ENCODE measurements at places on chromosomes 6 and 20.

DNA sequence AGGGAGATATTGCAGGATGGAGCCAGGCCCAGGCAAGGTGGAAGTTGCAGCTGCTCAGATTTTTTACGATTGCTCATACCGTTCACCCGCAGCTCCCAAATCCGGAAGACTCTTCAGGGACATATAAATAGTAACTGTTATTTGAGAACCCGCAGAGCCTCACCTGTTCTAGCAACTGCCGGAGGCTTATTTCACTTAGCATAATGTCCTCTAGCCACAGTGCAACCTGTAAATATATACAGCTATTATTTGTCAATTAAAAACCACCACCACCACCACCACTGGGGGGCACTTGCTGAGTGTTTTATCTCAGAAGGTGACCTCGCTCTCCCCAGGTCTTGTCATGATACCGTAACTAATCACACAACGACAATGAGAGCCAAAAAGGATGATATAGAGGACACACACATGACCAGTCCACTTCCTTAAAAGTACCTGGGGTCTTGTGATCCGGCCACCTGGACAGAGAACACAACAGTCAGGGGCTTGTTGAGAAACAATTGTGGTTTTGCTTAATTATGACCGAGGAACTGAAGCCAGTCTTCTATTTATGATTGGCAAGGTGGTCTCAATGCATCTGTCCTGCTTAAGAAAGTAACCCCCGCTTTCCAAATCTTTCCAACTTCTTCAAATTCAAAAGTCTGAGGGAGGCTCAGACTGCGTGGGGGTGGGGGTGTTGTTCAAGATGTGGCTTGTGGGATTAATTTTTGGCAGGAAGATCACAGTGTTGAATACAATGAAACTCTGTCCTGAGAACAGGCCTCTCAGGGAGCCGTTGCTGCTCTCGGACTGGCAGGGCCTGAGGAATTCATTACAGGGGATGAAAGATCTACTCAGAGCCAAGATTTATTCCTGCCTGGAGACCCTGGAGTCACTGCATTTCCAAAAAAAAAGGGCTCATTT is 107.7 kb upstream of the PRND start:
- DNase-seq = peak; percentile 27

DNA sequence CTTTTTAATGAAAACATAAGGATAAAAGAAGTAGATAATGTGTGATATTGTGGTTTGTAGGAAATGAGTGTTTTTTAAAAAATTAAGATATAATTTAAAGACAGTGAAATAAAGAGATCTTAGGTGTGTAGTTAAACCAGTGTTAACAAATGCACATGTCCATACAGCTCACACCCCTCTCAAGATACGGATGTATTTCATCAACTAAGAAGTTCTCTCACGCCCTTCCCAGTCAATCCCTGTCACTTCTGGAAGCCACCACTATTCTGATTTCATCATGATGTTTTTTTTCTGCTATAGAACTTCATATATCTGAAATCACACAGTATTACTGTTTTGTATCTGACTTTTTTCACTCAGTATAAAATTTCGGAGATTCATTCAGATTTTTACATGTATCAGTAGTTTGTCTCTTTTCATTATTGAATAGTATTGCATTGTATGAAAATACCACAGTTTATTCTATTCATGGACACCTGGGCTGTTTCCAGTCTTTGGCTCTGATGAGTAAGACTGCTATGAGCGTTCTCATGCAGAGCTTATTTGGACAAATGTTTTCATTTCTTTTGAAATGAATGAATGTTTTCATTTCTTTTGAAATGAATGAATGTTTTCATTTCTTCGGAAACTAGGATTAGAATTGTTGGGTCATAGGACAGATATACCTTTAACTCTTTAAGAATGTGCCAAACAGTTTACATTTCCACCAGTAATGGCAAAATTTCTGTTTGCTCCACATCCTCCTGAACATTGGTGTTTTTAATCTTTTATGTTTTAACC is 49.7 kb upstream of the ELOVL5 start:
- no peak for DNase-seq

DNA sequence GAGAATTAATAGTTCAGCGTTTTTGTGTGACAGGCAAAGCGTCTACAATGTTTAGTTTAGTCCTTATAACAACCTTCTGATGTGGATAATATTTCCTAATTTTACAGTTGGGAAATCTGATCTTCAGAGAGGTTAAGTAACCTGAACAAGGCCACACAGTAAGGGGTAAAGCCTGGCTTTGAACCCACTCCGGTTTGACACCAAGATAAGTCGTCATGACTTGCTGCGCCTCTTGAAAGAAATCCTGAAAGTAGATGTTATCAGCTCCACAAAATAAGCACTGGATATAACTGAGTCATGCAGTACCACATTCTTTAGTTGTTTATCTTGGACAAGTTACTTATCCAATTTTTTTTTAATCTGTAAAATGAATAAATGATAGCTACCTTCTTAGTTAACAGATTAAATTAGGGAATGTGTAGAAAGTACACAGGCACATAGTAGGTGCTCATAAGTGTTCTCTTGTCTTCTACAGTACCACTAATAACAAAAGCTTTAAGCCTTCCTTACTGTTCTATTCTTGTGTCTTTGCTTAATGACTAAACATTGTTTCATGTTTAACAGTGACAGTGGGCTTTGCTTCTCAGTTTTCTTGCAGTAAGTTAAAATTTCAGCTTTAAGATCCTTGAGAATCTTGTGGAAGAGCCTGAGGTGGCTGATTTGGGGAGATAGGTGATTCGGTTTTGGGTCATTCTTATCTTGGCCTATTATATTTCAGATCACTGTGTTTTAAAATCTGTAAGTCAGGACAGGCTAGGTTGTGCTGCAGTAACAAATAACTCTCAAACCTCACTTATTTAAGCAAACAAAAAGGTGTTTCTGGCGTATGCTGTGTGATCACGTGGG is 2.1 kb downstream of the HIVEP1 start:
- no peak for DNase-seq

- no peak for DNase-seq
These were observed 17.3 kb downstream of the TREM1 start for GRCh38 chr6:41269166-41269565.

DNA sequence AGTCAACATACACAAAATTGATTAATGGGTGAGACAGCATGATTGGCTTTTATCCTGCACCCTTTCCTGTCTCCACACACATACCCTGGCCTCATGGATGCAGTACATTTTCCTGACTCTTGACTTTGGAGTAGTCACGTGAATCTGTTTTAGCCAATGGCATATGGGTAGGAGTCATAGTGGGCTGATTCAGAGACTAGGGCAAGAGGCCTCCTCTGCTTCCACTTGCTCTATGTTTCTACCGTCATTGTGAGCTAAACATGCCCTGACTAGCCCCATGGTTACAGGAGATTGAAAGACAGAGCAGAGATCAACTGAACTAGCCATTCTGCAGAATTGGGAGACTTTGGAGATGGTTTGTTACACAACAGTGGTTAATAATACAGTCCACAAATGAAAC is 850.0 kb downstream of the DHX35 start:
- no peak for DNase-seq

DNA sequence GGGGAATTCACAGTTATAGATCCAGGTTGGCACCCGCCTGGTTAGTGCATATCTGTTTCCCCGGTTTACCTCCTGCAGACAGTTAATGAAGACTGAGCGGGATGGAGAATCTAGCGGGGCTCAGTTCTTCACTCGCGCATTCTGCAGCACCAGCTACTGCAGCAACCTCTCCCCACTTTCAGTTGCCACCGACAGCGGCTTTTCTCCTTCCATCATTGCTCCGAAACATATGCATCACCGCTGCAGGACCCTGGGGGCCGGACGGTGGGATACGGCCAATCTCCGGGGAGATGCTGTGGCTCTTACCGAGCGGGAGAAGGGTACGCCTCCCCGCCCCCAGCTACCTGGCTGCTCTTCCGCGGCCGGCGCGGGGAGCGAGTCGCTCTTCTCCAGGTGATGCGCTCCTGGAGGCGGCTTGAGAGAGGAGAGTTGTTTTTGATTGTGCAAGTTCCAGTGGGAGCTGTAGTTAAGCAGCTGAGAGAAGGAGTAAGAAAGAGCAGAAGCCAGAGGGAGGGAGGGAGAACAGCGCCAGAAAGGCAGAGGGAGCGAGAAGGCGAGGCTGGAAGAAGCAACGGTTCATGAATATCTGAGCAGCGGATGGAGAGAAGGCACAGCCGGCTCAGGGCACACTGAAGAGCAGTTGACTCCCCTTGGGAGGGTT is at the start of gene SGK1:
TSS of gene SGK1 (minus strand) at position 642 of the 661 bp plus-strand sequence. CDS start 652 bp downstream, outside the sequence.
- peak; percentile 8 for DNase-seq

GRCh38 chr6:105459049-105459448 is 56.2 kb upstream of the PREP start:
- DNase-seq = no peak

DNA sequence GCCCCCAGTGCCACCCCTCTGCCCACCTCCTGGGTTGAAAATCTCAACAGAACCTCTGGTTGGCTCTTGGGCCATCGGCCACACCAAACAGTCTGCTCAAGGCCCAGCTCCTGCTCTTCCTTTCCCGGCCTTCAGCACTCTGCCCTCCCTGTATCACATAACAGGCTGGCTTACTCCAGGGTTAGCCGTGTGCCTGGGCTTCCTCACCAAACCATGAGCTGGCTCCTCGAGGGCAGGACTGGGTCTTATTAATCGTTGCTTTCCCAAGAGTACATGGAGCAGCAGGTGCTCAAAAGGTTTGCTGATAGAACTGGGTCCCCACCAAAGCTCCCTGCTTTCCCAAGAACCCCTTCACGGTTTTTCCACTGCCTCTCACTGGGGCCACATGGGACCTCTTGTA is 12.7 kb upstream of the FAM83C start:
- no peak for DNase-seq

DNA sequence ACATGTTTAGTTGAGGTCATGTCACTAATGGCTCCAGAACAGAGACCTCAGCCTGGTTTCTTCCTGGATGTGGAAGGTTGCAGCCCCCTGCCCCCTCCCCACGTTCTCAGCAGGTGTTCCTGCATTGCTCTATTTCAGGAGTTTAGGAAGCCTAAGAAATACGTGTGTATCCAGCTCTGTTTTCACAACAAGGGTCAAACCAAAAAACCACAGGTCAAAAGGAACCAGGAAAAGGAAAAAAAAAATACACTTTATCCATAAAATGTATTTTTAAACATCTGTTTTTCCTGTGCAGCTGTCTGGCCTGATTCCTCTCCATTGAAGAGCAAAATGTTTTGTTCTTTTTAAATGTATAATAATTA is 107.9 kb upstream of the PLEKHG1 start:
- DNase-seq = no peak

DNA sequence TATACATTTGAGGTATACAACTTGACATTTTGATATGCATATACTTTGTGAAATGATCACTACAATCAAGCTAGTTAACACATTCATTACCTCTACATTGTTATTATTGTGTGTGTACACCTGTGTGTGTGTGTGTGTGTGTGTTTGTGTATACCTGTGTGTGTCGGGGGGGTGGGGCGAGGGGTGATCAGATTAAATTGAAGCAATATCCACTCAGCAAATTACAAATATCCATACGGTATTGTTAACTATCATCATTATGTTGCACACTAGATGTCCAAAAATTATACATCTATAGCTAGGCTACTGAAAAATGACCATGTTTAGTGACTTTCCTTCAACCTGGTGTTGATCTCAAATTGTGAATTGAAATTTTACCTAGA is 1.8 kb downstream of the RHAG start:
- DNase-seq = no peak

DNA sequence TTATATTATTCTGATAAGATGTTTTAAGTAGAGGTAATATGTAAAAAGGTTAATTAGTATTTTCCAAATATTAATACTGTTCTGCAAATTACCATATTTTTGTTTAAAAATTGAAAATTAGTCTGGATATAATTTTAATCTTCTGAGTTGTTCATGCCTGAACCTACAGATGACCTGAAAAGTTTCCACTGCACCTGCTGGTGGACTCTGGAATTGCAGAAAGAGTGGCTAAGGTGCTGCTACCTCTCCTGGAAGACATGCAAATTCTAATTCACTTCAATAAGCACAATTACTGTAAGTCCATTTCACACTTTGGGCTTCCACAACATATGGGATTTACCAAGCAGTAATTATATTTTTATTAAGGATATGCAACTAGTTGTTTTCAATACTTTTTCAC is 77.7 kb upstream of the OLIG3 start:
- DNase-seq = no peak

DNA sequence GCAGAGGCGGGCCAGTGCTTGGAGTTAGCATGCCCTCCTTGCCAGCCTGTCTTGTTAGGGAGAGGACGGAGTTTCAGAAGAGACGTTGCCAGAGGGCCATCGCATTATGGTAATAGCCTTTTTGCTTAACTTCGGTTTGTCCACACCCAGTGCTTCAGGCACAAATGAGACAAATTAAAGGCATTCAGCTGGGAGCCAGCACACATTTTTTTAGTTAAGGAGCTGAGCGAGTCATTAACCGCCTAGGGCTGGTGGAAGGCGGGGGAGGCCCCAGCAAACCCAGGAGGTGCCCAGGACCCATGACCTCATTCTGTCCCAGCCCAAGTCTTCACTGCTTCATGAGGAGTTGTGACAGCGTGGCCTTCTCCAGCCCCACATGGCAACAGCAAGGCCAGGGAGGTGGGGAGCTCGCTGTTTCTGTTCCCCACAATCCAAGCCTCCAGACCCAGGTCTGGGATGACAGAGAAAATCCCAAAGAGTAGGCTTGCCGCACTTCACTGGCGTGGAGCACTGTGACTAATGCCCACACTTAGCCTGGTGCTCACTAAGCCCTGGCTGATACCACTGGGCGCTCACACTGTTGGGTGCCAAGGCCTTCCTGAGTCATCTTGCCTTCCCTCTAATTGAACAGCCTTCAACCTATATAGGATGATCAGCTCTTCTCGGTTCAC is 237.1 kb downstream of the ANKRD60 start:
- no peak for DNase-seq

DNA sequence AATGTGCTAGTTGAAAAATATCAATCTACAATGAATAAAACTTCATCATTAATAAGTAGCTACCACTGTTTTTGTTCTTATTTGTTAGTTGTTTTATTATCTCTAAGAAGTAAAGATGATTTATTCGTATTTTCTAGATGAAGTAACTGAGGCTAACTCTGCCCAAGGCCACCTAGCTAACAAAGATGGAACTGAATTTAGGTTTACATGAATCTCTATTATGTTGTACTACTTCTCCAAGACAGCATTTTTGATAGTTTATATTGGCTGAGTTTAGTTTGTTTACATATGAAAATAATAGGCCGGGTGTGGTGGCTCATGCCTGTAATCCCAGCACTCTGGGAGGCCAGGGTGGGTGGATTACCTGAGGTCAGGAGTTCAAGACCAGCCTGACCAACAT is 121.5 kb downstream of the NCOA3 start:
- no peak for DNase-seq

- no peak for DNase-seq
These were observed 12.0 kb downstream of the DLGAP4 start for GRCh38 chr20:36318166-36318565.

GRCh38 chr20:5887386-5887785 is 62.9 kb downstream of the TRMT6 start:
- DNase-seq = no peak

Data from NCI-H524 treated with DMSO at 0.1 percent for 48 hours (cell line).